ENCODE measurements at places on chromosomes 2 and 18.

DNA sequence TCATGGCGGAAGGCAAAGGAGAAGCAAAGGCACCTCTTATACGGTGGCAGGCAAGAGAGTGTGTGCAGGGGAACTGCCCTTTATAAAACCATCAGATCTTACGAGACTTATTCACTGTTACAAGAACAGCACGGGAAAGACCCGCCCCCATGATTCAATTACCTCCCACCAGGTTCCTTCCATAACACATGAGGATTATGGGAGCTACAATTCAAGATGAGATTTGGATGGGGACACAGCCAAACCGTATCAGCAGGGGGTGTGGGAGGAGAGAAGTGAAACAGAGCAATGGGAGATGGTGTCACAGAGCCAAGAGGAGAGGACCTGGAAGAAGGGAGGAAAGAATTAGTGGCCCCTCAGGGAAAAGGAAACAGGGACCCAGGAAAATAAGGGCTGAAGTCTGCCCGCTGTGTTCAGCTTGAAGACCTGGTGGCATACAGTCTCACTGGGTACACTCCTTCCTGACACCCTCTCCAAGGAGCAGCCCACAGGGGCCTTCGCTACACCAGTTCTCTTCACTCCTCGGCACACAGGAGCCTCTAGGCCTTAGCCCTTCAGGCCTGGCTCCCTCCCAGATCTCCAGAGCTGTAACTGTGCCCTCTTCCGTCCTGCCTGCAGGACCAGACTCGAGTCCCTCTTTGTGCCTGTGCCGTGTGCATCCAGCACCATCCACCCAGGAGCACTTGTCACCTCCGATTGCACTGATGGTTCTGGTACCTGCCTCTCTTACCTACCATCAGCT, 262.1 kb downstream of the EIPR1 start:
- no peak for DNase-seq

- no peak for DNase-seq
Measured at GRCh38 chr2:61700464-61700863, 153.4 kb downstream of the FAM161A start.

GRCh38 chr2:127722807-127723206, 21.5 kb downstream of the SFT2D3 start:
- DNase-seq: no peak

DNA sequence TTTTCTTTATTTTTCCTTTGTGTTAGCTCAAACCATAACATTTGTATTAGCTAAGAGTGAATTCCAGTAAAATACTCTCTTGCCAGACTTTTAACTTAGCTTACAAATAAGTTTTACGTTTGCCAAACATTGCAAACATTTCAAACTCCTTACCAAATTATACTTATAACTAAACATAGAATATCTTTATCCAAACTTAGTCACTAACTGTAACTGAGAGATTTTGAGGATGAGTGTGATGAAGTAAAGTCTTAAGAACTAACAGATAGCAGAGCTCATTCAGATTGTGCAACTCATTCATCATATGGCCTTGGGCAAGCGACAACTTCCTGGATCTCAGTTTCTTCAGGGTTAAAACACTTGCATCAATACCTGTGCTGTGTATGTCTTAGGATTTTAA, 533.7 kb downstream of the TDRD15 start:
- DNase-seq: no peak

DNA sequence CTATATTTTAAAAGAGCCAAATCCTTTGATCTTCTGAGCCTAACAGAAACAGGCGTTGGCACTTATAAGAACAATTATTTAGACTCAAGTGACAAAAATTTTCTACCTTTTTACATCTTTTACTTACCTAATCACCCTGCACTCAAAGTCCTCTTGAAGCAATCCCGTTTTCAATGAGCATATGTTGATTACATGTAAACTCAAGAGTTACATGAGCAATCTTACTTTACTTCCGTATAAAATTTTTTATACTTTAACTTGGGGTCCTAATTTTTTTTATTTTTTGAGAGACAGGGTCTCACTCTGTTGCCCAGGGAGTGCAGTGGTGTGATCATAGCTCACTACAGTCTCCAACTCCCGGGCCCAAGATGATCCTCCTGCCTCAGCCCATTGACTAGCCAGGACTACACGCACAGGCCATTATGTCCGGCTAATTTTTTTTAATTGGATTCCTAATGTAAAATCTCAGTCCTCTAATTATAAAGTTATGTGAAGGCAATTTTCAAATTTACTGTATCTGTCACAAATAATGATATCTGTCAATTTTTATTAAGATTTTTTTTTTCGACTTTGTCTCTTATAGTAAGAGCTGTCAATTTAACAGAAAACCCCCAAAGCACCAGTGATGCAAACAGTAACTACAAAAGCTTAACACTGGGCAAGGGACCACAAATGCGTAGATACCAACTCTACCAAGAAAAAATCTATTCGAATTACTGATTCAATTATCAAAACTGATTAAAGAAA, 19.1 kb upstream of the STPG4 start:
- no peak for DNase-seq

GRCh38 chr2:161606327-161606726, 17.9 kb upstream of the SLC4A10 start:
- DNase-seq: no peak

- no peak for DNase-seq
Measured at GRCh38 chr2:58186501-58186900, 54.6 kb downstream of the FANCL start.

GRCh38 chr2:204114295-204115136, 178.0 kb downstream of the ICOS start:
- DNase-seq: no peak

GRCh38 chr2:121004950-121005349, 269.3 kb downstream of the GLI2 start:
- no peak for DNase-seq

- no peak for DNase-seq
Measured at GRCh38 chr18:67451960-67452359, 64.6 kb downstream of the DSEL start.

DNA sequence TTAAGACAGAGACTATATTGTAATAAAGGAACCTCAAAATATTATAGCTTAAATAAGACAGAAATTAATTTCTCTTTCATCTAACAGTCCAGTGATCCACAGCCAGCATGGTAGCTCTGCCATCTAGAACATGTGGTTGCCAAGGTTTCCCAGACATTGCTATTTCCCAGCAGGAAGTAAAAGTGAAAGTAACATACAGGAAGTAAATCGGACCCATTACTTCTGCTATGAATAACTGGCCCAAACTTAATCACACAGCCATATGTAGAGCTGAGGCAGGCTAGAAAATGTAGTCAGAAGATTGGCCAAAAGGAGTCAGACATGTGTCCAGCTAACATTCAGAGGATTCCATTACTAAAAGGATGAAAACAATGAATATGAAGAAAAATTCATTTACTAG, 71.0 kb downstream of the NOL4 start:
- DNase-seq: no peak

DNA sequence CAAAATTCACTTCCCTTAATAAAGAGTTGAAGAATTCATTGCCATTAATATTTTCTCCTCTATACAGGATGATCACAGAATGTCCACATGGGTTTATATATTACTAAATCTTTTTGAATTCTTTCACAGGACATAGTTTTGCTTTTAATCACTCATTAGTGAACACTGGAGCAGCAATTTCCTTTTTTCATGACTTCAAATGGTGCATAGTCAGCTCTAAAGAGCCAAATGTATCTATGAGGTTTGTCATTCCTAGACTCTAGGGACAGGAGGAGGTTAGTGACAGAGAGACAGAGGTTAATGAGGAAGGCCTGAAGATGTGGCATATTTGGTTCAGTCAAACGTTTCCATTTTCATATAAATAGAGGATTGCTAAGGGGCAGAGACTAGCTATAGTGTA, 111.8 kb downstream of the FSHR start:
- no peak for DNase-seq

DNA sequence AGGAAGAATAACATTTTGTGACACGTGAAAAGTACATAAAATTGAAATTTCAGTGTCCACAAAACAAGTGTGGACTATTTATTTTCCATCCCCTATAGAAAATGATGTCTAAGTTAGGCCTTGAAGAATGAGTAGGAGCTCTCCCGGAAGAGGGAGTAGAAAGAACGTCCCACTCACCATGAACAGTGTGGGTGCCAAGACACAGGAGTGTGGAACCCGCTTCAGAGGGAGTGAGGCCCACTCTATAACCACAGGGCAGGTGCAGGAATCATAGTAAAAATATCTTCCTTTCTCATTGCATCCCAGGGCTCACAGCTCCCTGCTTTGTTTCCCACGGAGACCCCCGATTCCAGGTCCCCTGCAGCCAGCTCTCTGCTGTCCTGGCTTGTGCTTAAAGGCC, 5.2 kb downstream of the KCNF1 start:
- DNase-seq: no peak

- DNase-seq: no peak
Measured at GRCh38 chr2:56244911-56245530, 61.2 kb downstream of the CCDC85A start.

DNA sequence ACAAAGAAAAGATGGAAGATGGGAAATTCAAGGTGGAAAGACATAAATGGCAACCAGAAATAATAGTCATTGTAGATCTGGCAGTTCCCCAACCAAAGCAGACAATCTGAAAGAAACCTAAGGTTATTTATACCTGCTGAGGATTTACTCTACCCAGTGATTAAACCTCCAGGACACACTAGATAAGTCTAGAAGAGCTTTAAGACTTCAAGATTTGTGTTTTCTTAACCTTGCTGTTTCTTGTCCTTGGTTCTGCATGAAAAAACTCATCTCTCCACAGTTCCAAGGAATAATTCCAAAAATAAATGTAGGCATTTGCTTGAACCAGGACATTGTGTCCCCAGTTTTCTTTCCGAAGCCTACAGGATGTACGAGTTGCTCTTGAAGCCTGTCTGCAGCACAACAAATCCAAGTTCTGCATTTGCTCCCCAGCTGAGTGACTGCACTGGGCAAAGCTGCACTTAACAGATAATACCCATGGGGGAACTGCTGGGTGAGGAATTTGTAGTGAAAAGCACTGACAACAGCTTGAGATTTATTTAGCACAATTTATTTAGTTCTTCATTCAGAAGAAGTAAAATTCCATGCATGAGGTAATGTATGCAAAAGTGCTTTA, 19.8 kb downstream of the DTNA start:
- no peak for DNase-seq

DNA sequence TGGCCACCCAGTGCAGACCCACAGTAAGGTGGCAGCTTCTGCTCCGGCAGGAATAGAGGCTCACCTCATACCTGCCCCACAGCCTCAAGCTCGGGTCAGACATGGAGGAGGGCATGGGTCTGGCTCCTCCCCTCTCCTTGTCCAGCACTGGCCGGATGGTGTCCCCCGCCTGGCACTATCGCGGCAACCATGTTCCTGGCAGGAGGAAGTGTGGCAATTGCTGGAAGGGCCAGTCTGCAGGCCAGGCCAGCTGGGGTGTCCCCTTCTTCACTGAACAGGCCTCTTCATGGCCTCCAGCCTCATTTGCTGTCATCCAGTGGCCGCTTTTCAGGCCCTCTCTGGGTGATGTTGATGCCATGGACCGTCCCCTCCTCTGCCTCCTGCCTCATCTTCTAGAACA, 41.4 kb upstream of the SMAD7 start:
- DNase-seq: no peak

DNA sequence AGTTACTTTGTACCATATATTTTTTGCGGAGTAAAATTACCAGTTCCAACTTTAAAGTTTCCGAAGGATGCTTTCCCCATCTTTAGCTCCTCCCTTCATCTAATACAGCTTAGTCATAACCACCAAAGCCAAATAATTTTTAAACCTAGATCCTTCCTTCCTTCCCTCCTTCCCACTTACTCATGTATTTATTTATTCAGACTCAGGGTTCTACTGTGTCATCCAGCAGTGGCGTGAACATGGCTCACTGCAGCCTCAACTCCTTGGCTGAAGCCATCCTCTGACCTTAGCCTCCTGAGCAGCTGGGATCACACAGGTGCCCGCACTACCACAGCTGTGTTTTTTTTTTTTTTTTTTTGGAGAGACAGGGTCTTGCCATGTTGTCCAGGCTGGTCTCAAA, 4.4 kb downstream of the LPIN2 start:
- DNase-seq: no peak

DNA sequence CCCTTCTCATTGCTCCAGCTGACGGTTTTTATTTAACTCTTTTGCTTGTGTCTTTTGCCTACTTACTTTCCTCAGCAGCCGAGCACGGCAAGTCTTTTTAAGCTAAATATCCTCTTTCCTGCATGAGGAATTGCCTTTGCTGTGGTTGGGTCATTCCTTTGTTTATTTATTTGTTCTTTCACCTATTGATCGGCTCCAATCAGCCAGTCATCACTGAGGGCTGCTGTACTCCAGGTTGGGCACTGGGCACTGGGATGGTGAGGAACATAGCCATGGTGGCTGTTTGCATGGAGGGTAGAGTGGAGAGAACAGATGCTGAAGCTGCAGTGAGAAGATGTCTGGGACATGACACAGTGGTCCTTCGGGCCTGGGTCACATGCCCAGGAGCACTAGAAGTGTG, 105.2 kb downstream of the CTIF start:
- DNase-seq: no peak

DNA sequence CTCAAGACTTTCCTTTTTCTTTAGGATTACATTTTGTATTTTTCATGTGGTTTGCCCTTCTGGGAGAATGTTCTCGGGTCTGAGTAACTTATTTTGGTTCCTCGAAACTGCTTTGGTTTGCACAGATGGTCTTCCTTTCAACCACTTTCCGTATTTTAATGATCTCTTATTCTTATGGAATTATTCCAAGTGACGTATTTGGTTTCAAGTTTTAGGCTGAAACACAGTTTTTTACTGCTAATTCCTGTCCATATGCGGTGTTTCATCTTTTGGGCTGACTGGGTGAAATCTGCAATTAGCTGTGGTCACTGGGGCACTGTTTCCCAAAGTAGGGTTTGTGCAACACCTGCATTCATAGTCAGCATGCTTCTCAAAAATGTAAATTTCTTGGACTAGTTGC, 122.7 kb downstream of the CAPN13 start:
- DNase-seq: no peak

DNA sequence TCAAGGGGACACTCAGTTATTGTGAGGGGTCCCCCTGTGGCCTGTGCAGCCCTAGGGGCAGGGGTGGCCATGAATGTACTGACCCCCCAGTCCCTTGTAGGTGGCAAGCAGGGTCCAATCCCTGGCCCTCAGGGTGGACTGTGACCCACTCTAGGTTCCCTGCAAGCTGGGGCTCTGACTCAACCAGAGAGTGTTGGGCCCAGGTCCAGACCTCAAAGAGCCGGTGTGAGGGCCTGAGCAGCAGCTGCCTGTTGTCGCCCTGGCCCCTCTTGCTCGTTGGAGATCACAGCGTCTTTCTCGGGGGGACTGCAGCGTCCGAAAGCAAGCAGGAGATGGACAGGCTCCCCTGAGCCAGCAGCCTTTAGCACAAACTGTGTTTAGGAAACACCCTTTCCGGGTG, 66.8 kb upstream of the ATG16L1 start:
- DNase-seq: no peak

- no peak for DNase-seq
Measured at GRCh38 chr2:144580521-144581161, 60.7 kb upstream of the ZEB2 start.

Measured in stimulated activated CD4-positive, alpha-beta T cell treated with anti-CD3 and anti-CD28 coated beads, Interleukin-15, amount 100 ng/mL, for 1 hour (primary cell).